ENCODE measurements at places on chromosomes 3 and 15.

- no peak for DNase-seq
Observed at GRCh38 chr3:55332176-55332575, 154.9 kb downstream of the WNT5A start.

DNA sequence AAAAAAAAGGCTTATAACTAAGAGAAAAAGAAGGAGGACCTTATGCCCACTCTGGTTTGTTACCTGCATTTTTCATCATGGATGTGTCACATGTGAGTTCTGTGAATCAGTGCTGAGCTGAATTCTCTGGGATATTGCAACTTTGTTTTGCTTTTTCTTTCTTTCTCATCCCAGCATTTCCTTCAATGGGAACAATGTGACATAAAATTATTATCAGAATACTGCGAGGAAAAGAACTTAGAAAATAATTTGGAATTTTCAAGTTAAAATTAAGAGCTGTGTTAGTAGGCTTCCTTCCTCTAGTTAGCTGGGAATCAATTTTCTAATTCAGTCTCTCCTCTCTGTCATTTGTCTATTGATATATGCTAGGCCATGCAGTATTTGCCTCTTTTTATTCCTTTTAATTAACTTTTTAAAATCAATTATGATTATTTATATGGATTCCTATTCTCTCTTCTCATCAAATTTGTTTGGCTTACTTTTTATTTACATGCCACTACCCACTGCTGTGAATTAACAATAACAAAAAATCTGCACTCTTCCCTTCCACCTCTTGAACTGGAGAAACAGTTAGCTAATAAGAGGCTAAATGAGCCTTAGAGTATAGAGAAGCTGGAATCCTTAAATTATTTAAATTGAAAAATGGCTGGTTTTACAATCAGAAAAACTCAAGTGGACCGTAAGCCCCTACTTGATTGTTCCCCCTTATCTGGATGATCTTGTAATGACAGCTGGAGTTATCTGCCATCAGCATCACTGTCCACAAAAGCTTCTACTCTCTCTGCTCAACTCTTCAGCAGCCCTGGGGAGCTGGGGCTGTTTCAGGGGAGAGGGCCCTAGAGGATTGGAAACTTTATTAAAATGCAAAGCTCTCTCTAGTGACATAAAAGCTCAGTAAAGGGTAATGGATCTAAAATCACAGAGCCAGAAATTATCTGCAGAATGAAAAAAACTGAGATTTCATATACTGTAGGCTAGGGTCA lies 95.3 kb upstream of the SOX2 start:
- DNase-seq: no peak

- DNase-seq: no peak
Observed at GRCh38 chr3:107674371-107674770, 151.6 kb downstream of the BBX start.

DNA sequence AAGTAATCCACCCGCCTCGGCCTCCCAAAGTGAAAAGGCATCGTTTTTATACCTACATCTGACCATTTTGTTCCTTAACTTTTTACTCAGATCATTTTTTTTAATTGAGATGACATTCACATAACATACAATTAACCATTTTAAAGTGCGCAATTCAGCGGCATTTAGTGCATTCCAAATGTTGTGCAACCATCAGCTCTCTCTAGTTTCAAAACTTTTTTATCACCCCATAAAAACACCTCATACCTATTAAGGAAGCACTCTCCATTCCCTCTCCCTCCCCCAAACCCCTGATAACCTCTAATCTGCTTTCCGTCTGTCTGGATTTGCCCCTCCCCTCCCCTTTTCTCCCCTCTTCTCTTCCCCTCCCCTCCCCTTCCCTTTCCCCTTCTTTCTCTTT lies 310.1 kb downstream of the UACA start:
- no peak for DNase-seq

DNA sequence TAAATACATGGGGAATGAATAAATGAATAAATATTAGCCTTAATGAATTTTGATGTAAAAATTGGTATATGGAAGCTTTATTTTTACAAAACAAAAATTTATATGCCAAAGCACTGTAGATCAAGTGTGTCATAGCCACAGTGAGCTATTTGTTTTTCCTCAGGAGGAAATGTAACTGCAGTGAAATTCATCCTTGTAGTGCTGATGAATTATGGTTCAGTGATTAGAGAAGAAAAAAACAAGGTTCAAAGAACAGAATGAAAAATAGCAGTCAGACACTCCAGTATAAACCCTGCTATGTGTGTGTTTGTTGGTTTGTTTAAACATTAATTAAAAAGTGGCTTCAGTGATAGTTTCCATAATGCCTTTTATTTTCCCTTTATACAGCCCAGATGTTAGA lies 228.0 kb upstream of the GPR149 start:
- no peak for DNase-seq

DNA sequence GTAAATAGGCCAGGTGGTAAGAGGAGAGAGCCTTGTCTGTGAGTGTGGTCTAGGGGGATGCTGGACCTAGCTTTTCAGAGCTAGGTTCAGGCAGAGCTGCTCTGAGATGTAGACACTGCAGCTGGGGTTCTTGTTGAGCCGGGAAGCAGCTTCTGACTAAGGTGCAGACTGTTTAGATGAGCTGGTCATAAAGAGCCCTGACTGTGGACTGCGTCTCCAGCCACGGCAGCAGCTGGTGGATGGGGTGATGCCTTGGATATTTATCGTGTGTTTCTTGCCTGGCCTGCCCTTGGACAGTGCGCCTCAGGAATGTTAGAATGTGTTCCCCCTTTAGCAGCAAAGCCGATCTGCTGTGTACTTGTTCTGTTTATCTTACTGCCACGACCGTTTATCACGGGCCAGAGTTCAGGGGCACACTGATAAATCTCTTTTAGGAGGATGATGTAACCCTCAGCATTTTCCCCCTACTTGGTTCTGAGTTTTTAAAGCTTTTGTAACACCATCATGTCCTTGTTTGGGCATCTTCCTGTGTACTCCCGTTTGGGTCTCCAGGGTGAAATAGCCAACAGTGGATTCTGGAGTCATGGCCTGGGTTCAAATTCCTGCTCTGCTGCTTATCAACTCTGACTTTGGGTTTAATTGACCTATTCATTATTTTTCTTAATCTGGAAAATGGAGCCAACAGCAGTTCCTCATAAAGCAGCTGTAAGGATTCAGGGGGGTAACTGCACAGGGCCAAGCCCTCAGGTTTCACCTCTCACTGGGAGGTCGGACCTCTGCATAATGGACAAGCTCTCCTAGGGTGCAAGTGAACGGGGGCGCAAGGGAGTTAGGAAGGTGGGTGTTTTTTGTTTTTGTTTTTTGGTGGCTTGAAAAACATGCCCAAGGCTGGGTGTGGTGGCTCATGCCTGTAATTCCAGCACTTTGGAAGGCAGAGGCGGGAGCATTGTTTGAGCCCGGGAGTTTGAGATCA lies 51.4 kb downstream of the FLNB start:
- DNase-seq: no peak

GRCh38 chr3:183619624-183620251 lies 15.7 kb upstream of the KLHL24 start:
- DNase-seq: no peak

DNA sequence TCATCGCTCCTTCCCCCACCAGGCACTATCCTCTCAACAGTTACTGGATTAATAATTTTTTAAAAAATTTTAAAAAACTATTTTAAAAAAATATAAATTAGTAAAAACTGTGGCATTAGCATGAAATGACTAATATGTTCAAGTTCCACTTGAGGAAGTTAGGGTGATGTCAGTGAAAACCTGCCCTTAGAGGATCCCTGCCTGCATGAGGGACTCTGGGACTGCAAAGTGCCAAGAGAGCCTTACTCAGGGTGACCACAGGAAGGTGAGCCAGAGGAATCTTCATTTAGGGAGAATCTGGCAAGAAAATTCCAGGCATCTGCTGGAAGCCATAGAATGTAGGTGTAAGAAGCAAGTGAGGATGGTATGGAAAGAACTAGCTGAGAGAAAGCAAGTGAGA lies 157.7 kb upstream of the BCL6 start:
- no peak for DNase-seq

- no peak for DNase-seq
Observed at GRCh38 chr15:77014132-77015081, 19.5 kb downstream of the PSTPIP1 start.

DNA sequence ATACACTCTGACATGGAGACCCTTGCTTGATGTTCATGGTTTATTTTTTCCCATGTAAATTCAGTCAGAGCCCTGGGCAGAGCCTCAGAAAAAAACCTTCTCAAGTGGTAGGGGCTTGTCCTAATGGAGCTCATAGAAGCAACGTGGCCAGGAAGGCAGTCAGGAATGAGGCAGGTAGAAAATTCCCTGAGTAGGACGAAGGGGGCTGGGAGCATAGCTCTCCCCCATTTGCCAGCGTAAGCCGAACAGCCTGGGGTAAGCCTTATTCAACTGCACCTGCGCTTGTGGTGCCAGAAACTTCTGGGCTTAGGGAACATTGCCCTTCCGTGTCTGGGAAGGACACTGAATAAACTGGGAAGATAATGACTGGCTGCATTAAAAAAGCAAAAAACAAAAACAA lies 238.5 kb upstream of the ROPN1 start:
- DNase-seq: no peak

DNA sequence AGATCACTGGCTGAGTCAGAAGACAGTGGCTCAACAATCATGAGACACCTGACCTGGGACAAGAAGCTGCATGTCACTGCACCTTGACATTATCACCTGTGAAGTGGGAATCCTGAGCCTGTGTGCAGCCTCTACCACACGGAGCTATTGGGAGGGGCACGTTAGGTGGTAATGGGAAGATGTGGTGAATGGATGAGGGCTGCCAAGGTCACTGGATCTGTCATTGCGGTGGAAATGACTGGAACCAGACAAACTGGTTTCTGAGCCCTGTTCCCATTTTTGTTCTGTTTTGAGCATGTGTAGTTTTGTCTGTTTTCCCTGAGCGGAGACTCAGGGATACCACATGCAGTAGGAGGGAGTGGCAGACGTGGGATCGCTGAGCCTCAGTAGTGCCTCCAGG lies 235.5 kb downstream of the OPA1 start:
- DNase-seq: no peak

DNA sequence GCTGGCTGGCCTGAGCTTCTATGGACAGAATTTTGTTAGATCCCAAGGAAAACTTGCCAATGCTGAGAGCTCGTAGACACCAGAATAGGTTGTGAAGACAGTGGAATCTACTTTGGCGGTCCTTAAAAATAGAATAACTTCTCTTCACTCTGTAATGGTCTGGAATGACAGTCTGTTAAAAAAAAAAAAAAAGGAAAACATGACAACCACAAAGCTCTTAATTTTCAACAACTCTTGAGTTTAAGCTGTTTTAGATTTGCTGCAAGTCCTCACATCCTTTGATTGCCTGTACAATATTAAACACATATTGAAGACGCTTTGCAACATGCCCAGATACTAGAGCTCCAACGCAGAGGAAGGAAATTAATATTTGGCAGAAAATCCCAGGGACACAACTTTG lies 122.8 kb upstream of the GALNT15 start:
- DNase-seq: no peak

- no peak for DNase-seq
Observed at GRCh38 chr3:52208556-52208955, 10.6 kb downstream of the ALAS1 start.

DNA sequence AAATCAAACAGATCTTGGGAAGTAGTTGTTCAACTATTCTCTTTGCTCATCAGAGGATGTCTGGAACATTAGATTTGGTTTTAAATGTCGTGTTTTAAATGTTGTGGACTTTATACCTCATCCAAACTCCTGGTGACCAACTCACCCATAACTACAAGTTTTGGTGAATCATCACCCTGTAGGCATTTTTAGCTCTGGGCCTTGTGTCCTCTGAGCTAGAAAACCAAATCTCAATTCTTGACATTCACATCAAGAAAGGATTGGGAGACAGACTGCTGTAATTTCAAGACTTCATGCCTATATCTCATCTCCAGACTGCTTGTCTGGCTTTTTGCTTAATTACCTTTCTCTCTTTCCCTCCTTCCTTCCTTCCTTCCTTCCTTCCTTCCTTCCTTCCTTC lies 228.5 kb upstream of the ROBO2 start:
- no peak for DNase-seq

DNA sequence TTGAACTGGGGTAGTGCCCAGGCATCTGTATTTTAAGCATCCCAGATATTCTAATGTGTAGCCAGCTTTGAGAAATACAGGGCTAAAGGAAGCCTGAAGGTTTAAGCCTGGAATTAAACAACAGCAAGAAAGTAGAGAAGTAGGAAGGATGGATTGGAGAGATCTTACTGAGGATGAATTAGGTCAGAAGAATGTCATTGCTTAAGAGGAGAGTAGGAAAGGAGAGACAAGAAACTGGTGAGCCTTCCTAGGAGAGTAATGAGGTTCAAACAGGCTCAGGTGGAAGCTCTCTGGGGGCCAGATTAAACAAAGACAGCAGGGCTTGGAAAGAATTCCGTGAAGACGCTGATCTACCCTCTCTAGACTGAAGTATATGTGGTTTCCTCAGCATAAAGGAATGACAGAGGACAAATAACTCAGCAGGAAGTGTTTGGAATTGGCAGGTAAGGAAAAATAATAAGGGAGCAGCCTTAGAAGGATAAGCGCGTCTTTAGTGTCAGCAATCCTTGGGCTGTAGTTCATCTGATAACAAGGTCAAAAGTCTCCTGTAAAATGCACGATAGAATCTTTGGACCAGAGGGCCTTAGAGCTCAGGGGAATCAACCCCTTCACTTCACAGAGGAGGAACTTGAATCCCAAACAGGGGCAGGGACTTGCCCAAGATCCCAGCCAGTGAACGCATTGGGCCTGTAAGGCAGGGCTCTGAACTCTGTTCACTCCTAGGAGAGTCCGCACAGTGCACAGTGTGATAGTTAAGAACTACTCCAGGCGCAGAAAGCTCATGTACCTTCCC lies 90.9 kb downstream of the TP63 start:
- DNase-seq: no peak

DNA sequence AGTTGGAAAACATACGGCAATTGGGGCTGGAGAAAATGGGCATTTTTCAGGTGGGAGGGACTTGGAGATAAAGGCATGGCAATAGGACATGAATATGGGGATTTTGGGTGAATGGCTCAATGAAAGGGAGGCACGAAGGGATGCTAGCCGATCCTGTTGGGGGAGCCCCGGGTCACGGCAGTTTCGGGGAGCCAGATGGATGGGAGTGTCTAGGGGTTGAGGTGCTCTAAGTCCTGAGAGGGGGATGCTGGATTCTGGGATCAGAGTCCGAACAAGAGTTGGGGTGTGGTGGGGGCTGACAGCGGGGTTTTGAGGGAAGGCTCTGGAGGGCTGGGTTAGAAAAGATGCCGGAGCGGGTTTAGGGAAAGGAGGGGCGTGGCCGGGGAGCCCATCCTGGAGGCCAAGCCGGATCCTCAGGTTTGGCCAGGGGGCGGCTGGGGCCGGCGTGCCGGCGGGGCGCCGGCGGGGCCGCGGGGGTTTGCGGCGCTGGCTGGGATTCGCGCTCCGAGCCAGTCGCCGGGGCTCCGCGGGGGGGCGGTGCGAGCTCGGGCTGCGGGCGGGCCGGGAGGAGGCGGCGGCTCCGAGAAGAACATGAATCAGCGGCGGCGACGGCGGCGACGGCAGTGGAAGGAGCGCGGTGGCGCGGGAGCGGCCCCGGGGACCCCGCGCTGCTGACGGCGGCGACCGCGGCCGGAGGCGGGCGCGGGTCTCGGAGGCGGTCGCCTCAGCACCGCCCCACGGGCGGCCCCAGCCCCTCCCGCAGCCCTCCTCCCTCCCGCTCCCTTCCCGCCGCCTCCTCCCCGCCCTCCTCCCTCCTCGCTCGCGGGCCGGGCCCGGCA lies at the start of gene TYRO3:
TSS of gene TYRO3 (plus strand) at position 813 of the 839 bp plus-strand sequence. CDS start 46 bp downstream, outside the sequence.
- DNase-seq: no peak

- no peak for DNase-seq
Observed at GRCh38 chr3:72336114-72336651, 512.1 kb downstream of the SHQ1 start.

- no peak for DNase-seq
Observed at GRCh38 chr3:61562042-61562720, 810 bp downstream of the PTPRG start.

Data from GOT3 (cell line).